ENCODE measurements at places on chromosomes 7 and 10.

DNA sequence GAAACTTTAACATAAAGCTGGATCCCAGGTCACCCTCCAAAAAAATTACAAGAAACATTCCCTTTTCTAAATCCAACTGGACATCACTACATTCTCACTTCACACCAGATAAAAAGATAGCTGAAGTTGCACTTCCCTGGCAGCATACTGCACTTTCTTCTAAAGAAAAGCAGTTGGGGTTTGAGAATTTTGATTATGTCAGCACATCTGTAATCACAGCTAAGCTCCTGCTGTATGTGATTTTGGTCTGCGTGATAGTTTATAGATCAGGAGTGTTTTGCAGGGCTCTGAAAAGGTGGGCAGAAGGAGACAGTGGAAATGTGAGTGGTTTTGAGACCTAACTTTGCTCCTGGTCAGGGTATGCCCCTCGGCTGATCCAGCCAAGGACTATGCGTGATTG lies 199.1 kb upstream of the AKR1E2 start:
- DNase-seq: no peak

GRCh38 chr10:62307635-62308034 lies 39.0 kb upstream of the RTKN2 start:
- no peak for DNase-seq

- DNase-seq: no peak
Measured at GRCh38 chr7:98907570-98907969, 29.2 kb downstream of the TRRAP start.

DNA sequence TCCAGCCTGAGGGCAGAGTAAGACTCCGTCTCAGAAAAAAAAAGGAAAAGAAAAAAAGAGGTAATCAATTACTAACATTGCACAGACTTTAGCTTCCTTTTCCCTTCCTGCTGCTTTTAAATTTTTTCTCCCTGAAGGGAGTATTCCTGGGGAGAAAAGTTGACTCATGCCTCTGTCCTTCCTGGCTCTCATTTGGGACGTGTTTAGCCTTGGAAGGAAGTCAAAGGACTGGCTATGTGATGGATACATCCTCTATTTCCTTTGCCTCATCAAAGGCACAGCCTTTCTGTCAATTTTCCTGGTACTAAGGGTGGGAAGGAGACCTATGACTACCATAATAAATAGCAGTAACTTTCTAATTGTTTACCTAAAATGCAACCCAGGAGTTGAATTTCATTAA lies 77.6 kb downstream of the ITGA8 start:
- DNase-seq: peak; percentile 73

GRCh38 chr10:51230887-51231585 lies 156.7 kb downstream of the PRKG1 start:
- no peak for DNase-seq

GRCh38 chr10:126153711-126154628 lies 234.3 kb downstream of the ADAM12 start:
- no peak for DNase-seq

DNA sequence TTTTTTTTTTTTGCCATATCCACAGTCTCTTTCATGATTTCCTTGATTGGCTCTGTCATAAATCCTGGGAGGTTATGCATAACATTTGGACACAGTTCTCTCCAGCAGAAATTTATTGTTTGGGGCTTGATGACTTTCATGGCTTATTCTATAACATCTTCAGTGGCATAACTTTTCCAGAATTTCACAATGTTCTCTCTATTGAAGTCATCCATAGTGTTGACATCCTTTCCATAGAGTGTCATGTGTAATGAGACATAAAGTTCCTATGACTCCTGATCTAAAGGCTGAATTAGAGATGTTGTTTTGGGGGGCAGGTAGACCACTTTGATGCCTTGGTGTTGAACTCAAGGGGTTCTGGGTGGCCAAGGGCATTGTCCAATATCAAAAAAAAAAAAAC lies 36.7 kb upstream of the STK17A start:
- no peak for DNase-seq

- DNase-seq: no peak
Measured at GRCh38 chr10:133079836-133080682, 7.7 kb upstream of the ADGRA1 start.

DNA sequence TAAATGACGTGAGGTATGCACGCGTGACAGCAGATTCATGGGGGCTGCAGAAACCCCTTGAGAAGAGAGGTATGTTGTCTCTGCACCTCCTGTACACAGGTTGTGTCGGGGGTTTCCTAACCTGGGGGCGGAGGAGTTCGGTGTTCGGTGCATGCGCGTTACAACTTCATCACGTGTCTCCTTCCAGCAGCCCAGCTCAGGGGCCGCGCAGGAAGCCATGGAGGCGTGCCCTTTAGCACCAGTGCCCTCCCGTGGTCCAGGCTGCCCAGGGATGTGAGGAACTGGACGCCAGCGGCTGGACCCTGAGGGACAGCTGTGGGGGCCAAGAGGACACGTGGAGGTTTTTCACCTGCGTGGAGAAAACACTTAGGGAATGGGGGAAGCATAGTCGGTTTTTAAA lies 186.4 kb downstream of the EBF3 start:
- DNase-seq: peak; percentile 46

- no peak for DNase-seq
Measured at GRCh38 chr10:2445370-2445769, 622.0 kb upstream of the PFKP start.

GRCh38 chr7:129494041-129494440 lies 8.3 kb upstream of the SMKR1 start:
- DNase-seq: no peak

DNA sequence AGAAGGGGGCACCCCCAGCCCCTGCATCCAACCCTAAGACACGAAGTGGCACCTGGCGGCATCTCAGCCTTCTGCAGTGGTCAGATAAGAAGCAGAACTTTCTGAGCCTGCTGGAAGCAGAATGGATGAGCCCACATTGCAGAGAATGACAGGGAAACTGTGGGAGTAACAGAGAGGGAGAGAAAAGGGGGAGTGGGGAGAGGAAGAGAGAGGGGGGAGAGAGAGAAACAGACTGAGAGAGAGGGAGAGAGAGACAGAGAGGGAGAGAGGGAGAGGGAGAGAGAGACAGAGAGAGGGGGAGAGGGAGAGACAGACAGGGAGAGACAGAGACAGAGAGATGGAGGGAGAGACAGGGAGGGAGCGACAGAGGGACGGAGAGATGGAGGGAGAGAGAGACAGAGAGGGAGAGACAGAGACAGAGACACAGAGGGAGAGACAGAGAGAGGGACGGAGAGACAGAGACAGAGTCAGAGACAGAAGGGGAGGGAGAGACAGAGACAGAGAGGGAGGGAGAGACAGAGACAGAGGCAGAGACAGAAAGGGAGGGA lies 35.9 kb downstream of the MICALL2 start:
- DNase-seq: no peak

DNA sequence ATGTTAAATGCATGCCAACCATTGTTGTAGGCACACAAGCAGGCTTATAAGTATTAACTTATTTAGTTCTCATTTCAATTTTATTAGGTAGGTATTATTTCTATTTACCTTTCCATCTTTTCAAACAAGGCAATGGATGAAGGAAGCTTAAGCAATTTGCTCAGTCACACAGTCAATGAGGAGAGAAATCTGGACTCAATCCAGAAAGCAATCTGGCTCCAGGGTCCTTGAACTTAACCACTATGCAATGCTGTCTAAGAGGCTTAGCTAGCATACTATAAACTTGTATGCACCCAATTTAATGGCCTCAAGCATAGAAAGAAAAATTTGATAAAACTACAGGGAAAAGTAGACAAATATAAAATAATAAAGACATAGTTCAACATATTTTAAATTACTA lies 88.6 kb downstream of the VWDE start:
- DNase-seq: no peak

- DNase-seq: no peak
Measured at GRCh38 chr7:140003913-140004382, 58.8 kb downstream of the PARP12 start.

GRCh38 chr7:12963435-12963834 lies 276.0 kb downstream of the ARL4A start:
- no peak for DNase-seq

GRCh38 chr10:117212176-117212575 lies 14.9 kb downstream of the KCNK18 start:
- DNase-seq: no peak

DNA sequence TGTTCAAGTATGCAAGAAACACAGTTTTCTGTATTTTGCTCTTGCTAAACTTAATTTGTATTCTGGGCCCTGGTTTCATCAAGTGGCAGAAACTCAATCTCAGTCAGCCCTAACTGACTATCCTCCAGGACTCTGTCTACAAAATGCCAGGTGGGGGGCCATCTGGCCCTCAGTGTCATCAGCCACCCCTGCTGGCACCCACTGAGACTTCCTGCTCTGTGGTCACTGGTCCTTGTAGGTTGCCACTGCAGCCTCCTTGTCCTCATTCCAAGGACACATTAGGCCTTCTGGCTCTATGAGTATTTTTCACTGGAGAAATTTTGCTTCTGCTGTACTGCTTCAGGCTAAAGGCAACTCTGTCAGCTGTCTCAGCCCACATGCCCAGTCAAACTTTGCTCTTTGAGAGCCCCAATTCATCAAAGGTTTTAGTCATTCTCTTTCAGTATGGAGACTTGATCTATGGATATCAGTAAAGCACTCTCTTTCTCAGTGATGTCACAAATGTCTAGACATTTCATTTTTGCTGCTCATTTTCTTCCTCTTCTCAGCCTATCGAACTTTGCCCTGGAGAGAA lies 163.6 kb downstream of the KCND2 start:
- no peak for DNase-seq

DNA sequence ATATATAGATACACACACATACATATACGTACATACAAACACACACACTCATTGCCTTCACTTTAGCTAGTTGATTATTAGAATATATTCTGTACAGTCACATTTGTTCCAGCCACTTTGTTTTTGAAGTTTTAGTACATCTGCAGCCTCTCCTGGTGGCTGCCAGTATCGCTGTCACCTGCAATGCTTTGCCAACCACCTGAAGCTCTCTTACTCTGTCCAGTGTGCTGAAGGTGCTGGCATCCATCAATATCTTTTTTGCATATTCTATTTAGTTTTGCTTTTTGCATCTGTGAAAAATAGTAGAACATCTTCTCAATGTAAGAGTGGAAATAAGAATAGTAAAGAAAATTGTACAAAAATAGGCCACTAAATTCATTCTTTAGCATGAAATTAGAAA lies 388.6 kb downstream of the EXOC4 start:
- DNase-seq: no peak
